Activated gamma-delta T cell (primary cell): ENCODE measurements at places on chromosomes 7 and 10.

DNA sequence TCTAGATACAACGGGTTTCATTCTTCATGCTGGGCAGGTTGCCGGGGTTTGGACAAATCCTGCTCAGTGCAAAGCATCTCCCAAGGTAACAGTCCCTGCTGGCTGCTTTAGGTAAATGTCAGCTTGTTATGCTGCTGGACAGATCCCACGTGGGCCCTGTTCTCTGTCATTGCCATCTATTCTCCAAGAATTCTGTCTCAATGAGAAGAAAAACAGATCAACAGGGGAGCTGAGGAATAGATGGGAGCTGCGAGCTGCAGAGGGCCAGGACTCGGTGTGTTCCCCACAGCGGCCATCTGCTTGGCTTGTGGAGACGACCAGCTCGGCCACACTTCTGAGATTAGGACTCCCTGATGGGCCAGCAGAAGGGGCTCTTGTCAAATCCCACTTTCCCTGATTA, 235.2 kb downstream of the DPP6 start:
- DNase-seq, result no peak

DNA sequence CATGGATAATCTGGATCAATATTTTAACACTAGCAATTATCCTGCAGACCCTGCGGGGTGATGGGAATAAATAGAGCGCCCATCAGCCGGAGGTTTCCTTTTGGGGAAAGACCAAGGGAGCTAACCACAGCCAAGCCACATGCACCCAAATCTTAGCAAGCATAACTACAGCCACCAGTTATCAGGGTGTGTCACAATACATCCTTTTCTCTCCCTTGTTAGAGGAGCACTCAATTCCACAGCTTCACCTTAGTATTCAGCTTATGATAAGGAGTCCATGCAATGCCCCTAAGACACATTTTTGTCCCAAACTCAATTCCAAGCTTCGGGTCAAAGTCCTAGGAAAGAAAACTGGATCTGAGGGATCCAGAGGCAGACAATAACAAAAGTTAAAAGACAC, 15.9 kb downstream of the TOMM7 start:
- DNase-seq, result no peak

GRCh38 chr10:86657011-86657395, 2.7 kb downstream of the OPN4 start:
- no peak for DNase-seq

DNA sequence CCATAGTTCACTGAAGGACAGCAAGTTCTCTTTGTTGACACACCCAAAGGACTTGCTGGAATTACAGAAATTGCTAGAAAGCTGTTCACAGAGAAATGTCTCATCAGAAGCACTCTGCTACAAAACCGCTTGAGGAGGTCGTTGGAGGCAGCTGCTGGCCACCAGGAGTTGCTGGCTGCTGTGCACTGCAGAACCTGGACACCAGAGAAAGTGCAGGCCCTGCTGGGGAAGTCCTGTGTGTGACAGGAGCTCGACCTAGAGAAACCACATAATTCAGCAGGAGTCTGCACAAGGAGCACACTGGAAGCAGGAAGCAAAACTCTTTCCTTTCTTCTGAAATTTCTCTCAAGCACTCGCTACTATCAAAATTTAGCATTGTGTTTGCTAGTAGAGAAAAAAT, 461.5 kb upstream of the GHITM start:
- no peak for DNase-seq

- DNase-seq, result no peak
Measured at GRCh38 chr7:122556873-122557542, 141.9 kb downstream of the RNF133 start.

DNA sequence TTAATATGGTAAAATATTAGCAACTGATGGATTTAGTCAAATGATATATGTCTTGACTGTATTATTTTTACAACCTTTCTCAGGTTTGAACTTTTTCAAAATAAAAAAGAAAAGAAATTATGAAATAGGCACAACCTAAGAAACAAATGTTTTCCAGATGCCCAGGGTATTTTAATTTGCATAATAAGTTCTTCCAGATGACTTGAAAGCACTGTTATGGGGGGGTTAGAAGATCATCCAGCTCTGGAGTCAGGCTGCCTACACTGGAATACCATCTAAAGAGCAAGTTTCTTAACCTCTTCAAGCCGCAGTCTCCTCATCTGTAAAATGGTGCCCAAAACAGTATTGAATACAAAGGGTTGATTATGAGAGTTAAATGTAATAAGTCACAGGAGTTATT, 32.1 kb downstream of the CREB3L2 start:
- DNase-seq, result no peak

- no peak for DNase-seq
Measured at GRCh38 chr10:47152861-47153349, 147.1 kb upstream of the GDF10 start.

DNA sequence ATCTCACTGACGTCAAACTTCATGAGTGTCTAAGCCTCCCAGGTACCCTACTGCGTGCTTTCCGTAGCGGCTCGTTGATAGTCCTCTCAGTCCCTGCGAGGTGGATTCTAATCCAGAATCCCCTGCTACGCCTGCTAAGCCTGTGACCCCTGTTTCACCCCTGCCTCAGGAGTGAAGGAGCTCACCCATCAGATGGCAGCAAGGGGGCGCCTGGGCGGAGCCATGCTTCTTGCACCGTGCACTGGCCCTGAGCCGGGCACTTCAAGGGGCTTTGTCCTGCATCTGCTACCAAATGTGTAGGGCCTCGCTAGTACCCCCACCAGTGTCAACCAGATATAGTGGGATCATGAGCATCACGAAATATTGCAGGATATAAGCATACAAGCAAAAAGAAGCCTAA, 918 bp upstream of the STRA8 start:
- no peak for DNase-seq

GRCh38 chr7:68420342-68421192, 1177.7 kb upstream of the AUTS2 start:
- no peak for DNase-seq

DNA sequence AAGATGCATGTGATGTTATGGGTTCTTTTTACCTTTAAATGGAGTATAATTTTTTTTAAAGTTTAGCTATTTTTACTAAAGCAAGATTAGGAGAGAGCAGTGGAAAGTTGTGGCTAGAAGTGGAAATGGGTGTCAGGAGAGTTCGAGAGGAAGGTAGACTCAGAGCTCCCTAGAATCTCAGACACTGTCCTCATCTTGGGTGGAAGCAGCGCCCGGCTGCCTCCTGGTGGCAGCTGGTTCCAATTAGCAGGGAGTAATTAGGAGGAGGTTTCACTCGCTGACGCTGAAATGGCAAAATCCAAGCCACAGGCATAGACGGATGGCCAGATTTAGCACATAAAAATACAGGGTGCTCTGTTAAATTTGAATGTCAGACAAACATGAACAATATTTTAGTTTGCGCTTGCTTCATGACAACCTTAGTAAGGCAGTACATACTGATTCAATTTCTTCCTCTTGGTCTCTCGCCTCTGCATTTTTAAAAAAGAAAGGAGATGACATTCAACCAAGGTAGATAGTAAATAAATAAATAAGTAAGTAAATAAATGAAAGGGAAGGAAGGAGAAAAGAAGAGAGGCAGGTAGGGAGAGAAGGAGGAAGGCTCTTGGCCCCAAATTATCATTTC, 58.5 kb downstream of the LGI1 start:
- DNase-seq, result no peak
